ENCODE measurements at places on chromosomes 12 and 14.

GRCh38 chr12:39224971-39225370 lies 217.9 kb downstream of the KIF21A start:
- DNase-seq, result no peak

DNA sequence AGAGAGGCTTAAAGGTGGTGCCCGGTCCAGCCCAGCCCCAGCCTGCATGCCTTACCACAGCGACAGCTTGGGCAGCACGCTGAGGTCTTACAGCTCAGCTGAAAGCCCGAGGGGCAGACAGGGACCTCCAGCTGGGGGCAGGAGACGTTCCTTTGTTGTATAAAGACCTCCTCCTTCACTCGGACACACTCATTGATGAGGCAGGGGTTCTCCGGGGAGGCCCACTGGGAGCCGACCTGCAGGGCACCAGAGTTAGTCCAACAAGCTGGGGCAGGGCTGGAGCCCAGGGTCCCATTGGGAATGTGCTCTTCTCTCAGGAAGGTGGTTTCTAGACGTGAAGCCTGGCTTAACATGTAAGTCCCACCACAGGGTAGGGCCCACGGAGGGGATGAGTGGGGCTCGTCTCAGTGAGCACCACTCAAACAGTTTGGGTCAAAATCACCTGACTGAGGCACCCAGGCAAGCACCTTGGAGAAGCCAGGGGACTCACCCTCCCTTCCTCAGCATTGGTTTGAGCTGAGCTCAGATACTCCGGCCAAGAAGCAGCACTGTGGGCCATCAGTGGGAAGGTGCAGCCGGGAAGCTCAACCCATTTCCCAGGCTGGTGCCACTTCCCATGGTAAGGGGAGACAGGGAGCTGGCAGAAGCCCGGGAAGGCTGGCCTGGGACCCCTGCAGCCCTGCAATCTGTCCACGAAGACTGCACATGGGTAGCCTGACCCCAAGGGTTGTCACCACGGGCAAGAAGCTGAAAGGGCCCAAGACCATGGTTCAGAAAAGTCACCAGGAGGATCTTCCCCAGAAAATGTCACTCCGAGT lies 24.3 kb upstream of the ANO2 start:
- no peak for DNase-seq

DNA sequence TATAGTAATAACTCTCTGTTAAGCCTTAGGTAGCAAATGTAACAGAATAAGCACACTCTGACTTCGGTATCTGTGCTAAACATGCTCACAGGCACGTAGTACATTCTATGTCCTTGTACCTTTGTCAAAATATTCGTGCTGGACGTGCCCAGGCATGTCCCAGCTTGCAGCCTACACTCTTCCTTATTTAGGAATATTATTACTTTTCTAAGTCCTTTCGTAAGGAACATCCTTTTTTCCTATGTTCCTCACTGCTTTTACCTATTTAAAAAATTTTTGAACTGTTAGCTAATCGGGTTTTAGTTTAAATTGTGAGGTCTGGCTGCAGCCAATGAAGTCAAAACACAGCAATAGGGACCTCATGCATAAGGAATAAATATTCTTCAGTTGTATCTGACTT lies 24.1 kb upstream of the UBC start:
- DNase-seq, result no peak

DNA sequence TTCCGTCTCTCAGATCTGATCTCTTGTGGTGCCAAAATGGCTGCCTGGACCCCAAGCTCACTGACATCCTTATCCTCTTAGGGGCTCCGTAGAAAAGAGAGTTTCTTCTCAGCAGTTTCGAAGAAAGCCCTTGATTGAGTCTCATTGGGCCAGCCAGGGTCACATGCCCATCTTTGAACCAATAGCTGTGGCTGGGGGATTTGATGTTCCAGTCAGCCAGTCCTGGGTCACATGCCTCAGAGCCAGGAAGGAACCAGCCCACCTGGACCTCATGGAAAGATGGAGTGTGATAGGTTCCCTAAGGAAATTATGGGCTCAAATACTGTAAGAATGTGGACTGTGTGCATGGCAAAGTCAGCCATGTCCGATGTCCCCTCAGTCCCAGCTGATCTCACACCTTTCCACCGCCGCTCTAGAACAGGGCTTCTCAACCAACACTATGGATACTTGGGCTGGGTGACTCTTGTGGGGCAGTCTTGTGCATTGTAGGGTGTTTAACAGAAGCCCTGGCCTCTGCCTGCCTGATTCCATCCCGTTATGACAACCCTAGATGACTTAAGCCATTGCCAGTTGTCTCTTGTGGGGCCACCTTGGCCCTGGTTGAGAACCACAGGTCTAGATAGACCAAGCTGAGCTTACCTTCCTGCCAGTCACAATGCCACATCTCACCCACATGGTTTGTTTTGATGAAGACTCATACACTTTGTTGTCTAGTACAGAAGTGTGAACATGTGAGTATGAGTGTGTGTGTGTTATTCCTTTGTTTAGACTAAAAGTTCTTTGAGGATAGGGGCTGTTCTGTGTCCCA lies 163.9 kb downstream of the ADGRD1 start:
- DNase-seq, result no peak

DNA sequence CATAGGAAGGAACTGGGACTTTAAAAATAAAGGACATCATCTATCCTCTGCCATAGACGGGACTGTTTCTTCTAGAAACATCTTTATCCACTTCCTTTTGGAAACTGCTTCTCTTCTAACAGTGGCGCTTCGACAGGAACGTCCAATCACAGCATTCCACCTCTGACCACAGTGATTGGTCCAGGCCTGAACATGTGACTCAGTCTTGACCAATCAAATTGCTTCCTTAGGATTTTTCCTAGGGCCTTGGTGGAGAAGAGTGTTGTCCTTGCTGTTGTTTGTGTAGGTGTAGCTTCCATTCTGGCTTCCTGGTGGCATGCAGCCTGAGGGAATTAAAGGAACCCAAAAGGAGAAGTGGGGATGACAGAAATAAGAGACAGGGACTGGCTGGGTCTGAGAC lies 182.4 kb upstream of the TBX3 start:
- DNase-seq, result no peak

- no peak for DNase-seq
These were observed 5.1 kb downstream of the UNG start for GRCh38 chr12:109102491-109102890.

DNA sequence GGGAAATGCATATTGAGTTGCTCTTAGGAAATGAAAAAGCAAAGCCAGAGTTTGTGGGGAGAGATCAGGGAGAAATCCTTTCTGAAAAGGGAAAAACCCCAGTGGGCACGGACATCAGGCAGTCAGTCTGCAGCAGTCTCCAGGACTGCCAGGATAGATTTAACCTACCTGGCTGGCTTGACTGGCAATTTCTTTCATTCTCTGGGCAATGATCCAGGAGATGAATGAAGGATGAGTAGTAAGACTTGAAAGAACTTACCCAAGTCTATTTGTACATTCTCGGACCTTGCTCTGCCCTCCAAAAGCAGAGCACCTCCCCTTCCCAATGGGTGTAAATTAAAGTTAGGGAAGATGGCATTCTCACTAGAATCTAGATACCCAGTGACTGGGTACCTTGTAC lies 42.9 kb downstream of the CMAS start:
- no peak for DNase-seq

- no peak for DNase-seq
These were observed 2.0 kb upstream of the C1QL4 start for GRCh38 chr12:49338830-49339463.

DNA sequence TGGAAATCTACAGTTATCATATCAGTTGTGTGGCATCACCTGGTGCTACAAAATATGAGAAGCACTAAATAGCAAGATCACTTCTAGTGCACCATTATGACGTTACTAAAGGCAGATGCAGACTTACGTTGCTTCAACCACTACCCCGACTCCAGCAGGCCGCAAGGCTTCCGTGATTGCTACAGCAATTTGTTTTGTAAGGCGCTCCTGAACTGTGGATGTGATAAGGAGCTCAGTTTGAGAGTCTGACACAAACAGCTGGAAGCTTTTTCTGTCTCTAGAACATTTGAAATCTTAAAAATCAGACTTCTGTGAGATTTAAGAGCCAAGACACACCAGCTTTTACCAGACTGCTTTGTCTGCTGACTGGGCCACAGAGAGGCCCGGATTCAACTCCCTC lies 57.0 kb downstream of the GCH1 start:
- no peak for DNase-seq

GRCh38 chr12:1864867-1865266 lies 44.5 kb downstream of the LRTM2 start:
- DNase-seq, result no peak

DNA sequence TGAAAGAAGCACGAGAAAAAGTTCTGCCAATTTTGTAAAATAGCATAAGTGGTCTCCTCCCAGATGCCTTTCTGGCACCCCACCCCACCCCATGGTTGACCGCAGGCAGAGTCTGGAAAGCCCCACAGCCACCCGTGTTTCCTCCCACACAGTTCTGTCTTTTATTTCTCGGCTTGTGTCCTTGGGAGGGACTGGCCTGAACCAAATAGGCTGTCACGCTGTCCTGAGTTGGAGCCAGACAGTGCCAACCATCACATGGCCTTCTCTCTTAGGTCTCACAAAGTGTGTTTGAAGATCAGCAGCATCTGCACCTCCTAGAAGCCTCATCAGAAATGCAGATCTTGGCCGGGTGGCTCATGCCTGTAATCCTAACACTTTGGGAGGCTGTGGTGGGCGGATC lies 10.2 kb upstream of the LTA4H start:
- DNase-seq, result no peak

GRCh38 chr12:2317772-2318171 lies 265.0 kb downstream of the CACNA1C start:
- no peak for DNase-seq

- DNase-seq, result peak; percentile 76
These were observed 963 bp downstream of the ATL1 start for GRCh38 chr14:50560931-50561285.

DNA sequence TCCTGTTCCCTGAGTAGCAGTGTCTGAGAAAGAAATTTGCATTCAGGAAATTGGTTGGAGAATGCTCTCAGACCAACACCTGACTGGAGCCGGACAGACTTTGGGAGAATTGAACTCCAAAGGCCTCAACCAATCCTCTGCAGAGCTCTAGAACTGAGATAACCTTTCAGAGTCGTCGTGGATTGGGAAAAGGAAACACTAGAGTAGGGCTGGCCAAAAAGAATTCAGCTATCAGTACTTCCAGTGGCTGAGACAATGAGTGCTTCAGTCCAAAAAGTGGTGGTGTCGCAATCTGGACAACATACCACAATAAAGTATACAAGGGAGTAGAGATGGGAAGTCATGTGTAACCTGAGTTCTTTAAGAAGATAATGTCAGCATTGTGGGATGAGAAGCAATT lies 377.1 kb downstream of the SLC16A7 start:
- no peak for DNase-seq

- DNase-seq, result no peak
These were observed 189.8 kb upstream of the PRICKLE1 start for GRCh38 chr12:42779186-42779859.

- DNase-seq, result no peak
These were observed 3.5 kb downstream of the RFX4 start for GRCh38 chr12:106586278-106586802.

DNA sequence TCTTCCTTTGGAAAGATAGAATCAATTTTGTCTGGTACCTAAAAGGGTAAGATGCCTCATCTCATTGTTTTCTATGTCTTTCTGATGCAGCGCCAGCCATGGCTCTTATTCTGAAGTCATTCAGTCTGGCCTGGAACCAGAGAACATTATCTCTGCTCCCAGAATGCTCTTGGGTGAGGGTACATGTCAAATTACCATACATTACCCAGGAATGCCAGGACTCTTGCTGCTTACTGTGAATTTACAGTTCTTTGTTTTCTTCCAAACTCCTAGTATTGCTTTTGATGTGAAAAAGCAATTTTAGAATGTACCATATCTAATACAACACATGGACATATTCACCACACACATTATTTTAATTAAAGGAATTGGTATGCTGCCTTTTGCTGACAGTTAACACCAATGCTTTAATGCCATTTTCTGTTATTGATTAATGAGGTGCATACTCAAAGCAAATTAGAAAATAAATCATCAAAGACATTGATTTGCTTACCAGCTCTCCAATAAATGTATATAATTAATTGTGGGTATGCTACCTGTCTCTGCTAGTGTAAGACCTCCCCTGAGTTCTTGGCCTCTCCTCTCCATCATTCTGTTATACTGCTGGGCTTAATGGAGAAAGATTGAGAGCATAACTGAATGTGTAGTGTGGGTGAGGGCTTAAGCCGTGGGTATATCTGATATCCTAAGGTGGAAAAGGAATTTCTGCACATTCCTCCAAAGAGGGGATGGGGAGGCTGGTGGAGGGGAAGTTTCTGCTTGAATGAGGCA lies 337.7 kb downstream of the C12orf75 start:
- no peak for DNase-seq

GRCh38 chr12:64086946-64087345 lies 135.2 kb downstream of the KICS2 start:
- DNase-seq, result no peak

GRCh38 chr14:55404173-55404854 lies 7.3 kb downstream of the ATG14 start:
- peak; percentile 35 for DNase-seq

- DNase-seq, result peak; percentile 14
These were observed 3.7 kb upstream of the DHRS4L2 start for GRCh38 chr14:23984891-23985602.

DNA sequence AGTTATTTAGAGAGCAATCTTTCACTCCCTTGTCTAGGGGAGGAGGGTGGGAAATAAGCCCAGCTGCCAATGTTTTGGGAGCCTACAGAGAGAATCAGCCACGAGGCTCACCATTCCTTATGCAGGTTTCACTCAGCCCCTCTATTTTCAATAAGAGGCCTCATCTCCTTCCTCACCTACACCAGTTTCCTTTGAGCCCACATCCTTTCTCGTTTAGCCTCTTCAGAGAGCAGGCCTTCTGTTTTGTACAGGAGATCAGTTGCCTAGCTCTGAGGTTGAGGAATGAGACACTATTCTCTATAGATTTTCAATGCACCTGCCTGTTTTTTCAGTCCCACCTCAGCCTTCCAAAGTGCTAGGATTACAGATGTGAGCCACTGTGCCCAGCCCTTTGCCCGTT lies 17.9 kb downstream of the SNAPC1 start:
- no peak for DNase-seq

DNA sequence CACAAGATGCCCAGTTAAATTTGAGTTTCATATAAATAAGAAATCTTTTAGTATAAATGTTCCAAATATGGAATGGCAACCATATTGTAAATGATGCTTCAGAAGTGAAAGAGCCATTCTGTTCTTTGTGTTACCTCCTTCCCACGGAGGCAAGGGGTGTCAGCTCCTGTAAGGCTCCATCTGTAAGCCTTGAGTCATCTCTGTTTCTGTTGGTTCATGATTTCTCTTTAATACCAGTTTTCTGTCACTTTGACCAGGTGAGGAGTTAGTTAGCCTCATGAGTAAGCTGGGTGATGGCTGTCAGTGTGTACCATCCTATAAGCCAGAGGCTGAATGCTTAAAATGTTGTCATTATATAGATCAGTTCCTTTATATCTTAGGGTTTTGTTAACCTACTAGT lies 61.9 kb downstream of the TMEM30B start:
- no peak for DNase-seq

- no peak for DNase-seq
These were observed 17.2 kb downstream of the PLEKHG3 start for GRCh38 chr14:64721391-64721791.

DNA sequence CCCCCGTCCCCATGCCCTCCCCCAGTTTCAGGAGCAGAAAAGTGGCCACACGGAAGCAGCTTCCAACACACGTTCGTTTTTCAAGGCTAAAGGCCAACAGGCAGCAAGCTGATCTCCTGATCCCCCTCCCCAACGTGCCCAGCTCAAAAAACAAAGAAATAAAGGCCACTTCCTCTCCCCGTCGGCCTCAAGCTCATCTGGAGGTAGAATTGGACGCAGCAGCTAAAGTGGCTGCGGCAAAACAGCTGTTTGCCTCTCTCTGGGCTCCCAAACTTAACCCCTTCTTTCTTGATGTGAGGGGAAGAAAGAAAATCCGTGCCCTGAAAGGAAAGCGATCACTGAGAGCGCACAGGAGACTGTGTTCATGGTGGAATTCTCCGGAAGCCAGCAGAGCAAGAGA lies 66.3 kb downstream of the SCARB1 start:
- no peak for DNase-seq
